ENCODE measurements at places on chromosomes 3 and 15. TPM values are rescaled to one million over a fixed set of nuclear protein-coding genes. Genes with fewer than 3 reads are reported as not detected.
A peak's percentile ranks its signal among the peaks of the same experiment; 100 is the strongest.

DNA sequence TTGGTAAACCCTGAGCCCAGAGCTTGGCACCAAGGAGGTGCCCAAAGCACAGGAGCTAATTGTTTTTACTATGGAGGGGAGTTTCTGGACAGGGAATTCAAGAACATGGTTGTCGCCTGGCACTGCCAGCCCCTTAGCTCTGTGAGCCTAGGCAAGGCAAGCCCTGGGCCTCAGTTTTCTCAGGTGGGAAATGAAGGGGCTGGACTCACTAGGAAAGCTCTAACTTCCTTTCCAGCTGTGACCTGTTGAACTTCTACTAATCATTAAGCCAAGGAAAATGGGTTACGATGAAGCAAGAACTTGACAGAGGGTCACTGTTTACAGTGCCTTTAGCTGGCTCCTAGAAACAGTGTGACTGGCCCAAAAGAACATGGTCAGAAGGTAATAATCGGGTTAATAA is 277.2 kb downstream of the SHQ1 start:
- no peaks in the 10 kb centered on the region for H3K27me3 ChIP-seq
- H3K27ac ChIP-seq = no peak overlapping the region
- H3K36me3 ChIP-seq = no peaks in the 10 kb centered on the region

DNA sequence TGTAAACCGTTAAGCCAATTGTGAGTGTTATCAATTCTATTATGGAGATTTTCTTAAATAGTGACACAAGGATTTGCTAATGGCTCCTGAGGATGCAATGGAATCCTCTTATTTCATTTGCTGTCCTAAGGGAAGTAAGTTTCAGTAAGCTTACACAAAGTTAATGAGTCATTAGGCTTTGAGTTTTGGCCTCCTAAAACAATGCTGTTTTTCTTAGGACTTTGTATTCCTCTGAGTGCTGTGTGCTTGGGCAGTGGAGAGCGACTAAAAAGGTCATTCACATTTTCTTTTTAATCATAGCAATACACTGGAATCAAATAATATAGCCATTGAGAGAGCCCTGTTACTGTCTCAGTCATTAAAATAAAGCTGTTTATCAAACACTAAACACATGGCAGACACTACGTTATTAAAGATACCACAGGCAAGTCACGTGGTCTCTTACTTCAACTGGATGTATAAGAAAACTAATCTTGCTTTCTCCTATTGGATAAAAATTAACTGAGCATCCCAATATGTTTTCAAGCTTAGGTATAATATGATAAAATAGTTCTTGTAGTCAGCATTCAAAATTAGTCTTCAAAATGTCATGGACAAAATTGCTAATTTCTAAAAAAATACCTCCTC is 290.8 kb downstream of the NLGN1 start:
- H3K27me3 ChIP-seq = no peaks in the 10 kb centered on the region
- H3K36me3 ChIP-seq = no peaks in the 10 kb centered on the region
- H3K27ac ChIP-seq = no peak overlapping the region
- no peak overlapping the region for H3K4me3 ChIP-seq
- H3K4me1 ChIP-seq = no peaks in the 10 kb centered on the region
- DNase-seq = no peak

MYO5C gene
- 0.93 TPM for total RNA-seq

DNA sequence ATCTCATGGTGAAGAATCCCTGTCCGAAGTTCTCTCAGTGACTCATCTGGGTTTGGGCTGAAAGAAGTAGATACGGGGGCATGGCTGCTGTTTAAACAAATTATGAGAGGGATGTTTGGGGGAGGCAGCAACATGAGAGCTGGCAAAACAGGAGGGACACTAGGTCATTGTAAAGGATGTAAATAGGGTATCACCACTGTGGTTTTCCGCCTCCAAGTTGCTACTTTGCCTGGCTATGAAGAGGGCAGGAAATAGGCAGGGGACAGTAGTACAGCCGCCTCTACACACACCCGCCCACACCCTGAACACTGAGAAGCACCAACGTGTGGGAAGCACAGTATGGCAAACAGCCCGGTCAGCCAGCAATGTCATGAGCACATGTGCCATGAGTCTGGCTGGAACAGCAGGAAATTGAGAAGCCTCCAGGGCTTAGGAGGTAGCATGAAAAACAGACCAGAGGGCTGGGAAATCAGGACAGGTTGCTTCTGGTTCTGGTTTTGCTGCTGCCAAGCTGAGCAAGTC is 17.1 kb downstream of the HEXA start:
- peak overlapping the region; percentile 4 for H3K27ac ChIP-seq
- H3K36me3 ChIP-seq = peaks cover 41% of the 10 kb centered on the region
- no peak overlapping the region for H3K4me3 ChIP-seq
- H3K4me1 ChIP-seq = peaks cover 14% of the 10 kb centered on the region
- no peaks in the 10 kb centered on the region for H3K27me3 ChIP-seq

DNA sequence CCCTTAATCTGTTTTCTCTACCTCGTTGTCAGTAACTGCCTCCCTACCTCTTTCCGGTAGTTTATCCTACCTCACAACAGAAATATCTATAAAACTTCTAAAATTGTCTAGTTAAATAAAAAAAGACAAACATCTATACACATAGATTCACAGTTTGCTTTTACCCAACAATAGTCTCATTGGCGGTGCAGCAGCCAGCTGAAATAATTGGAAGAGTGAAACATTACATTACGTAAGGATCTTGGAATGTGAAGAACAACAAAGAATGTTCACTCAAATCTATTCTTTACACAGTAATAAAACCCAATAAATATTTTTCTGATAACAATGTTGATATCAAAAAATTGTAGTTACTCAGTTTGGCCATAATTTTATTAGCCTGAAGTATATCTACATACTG is 115.5 kb upstream of the ARPP21 start:
- no peaks in the 10 kb centered on the region for H3K36me3 ChIP-seq
- H3K27me3 ChIP-seq = no peaks in the 10 kb centered on the region
- no peak overlapping the region for H3K27ac ChIP-seq
- no peak overlapping the region for H3K4me3 ChIP-seq
- no peaks in the 10 kb centered on the region for H3K4me1 ChIP-seq

DNA sequence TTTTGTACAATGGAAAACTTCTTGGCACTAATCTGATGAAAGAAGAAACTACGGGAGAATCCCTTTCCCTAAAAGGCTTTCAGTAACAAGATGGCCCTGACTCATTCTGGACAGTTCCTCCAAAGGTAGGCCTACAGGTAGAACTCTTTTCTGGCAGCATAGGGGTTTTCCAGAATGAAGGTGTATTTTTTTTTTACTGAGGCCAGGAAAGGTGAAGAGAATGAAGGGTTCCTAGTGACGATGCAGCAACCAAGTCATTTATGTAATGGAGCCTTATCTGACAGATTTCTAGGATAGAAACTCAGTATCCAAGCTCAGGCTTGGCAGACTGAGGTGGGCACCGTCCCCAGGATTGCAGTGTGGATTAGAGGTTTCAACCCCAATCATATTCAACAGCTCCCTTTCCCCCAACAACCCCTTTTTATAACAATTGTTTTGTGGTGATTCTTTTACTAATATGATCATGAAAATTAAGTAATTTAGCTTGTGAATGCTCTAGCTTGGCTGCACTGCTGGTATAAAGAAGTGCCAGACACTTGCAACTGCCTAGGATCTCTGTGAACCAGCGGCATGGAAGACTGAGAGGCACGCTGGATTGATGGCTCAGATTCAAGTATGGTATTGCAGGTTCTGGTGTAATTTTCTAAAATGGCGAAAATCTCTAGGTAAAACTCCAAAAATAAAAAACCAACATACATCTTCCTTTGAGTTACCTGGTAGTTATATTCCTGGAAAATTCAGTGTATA is 8.7 kb upstream of the TRIM69 start:
- H3K36me3 ChIP-seq = peaks cover 13% of the 10 kb centered on the region
- peak overlapping the region; percentile 97 for H3K27ac ChIP-seq
- peaks cover 75% of the 10 kb centered on the region for H3K4me1 ChIP-seq
- H3K4me3 ChIP-seq = peak overlapping the region; percentile 79

DNA sequence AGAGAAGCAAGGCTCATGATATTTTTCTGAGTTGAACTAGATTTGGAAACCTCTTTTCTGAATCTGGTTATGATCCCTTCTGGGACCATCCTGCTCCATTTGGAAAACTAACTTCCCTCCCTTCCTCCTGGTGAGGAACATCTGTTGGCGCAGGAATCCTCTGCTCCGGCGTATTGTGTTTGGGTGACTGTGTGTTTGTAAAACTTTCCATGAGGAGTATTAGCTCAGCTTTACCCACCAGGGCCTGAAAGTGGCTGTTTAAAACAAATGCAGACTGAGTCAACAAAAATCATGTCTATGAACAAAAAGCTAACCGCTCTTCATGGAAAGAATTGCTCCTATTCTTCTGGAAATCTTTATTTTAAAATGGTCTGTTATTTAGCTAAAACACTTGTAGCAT is 17.7 kb downstream of the STARD9 start:
- no peak overlapping the region for H3K4me3 ChIP-seq
- no peaks in the 10 kb centered on the region for H3K27me3 ChIP-seq
- no peak overlapping the region for H3K27ac ChIP-seq
- no peak for DNase-seq

GRCh38 chr15:46567968-46568367 is 933.1 kb downstream of the SQOR start:
- no peak for DNase-seq
- no peak overlapping the region for H3K27ac ChIP-seq
- no peaks in the 10 kb centered on the region for H3K4me1 ChIP-seq
- H3K27me3 ChIP-seq = no peaks in the 10 kb centered on the region
- H3K36me3 ChIP-seq = no peaks in the 10 kb centered on the region

GRCh38 chr3:163953526-163953925 is 1124.8 kb downstream of the SI start:
- H3K4me3 ChIP-seq = no peak overlapping the region
- H3K4me1 ChIP-seq = no peaks in the 10 kb centered on the region
- no peak for DNase-seq
